ENCODE measurements at places on chromosomes 12 and 14. TPM values are rescaled to one million over a fixed set of nuclear protein-coding genes. Genes with fewer than 3 reads are reported as not detected.

Gene NDRG2
- 31.3 TPM for total RNA-seq

Gene KRT78
- total RNA-seq, result not detected

Gene ABCD2
- not detected for total RNA-seq

Gene SLC8A3
- not detected for total RNA-seq

Gene TIMELESS
- total RNA-seq, result 33.3 TPM

Gene BTG1
- 18.8 TPM for total RNA-seq

Gene NUDT14
- total RNA-seq, result 16.6 TPM

Gene NR1H4
- 10.7 TPM for total RNA-seq

Gene SLC5A8
- total RNA-seq, result not detected

Gene GALNT16
- not detected for total RNA-seq

Gene GYS2
- total RNA-seq, result not detected

Gene NKX2-1
- total RNA-seq, result not detected

Gene FOXG1
- total RNA-seq, result not detected

Gene OR6C2
- not detected for total RNA-seq

Gene ST8SIA1
- total RNA-seq, result not detected

Gene GNB3
- 0.14 TPM for total RNA-seq

Gene KRT84
- not detected for total RNA-seq

Gene DEGS2
- total RNA-seq, result 1.5 TPM

Gene SLC38A4
- not detected for total RNA-seq

Gene TMPRSS12
- total RNA-seq, result not detected

Gene KRT74
- total RNA-seq, result not detected

Gene ARHGAP5
- 55.2 TPM for total RNA-seq

Gene FZD10
- not detected for total RNA-seq

Gene SLC17A8
- not detected for total RNA-seq

Gene MDGA2
- not detected for total RNA-seq

Gene RNU4-1
- total RNA-seq, result not detected

Gene AVPR1A
- not detected for total RNA-seq

Gene DLGAP5
- total RNA-seq, result 29.9 TPM

Gene EPYC
- not detected for total RNA-seq

Gene REC8
- total RNA-seq, result not detected

Gene HOXC9
- 2.4 TPM for total RNA-seq

Gene OR6C4
- not detected for total RNA-seq

Measured in Caki2 (cell line).